ENCODE measurements at places on chromosomes 3 and 15.

DNA sequence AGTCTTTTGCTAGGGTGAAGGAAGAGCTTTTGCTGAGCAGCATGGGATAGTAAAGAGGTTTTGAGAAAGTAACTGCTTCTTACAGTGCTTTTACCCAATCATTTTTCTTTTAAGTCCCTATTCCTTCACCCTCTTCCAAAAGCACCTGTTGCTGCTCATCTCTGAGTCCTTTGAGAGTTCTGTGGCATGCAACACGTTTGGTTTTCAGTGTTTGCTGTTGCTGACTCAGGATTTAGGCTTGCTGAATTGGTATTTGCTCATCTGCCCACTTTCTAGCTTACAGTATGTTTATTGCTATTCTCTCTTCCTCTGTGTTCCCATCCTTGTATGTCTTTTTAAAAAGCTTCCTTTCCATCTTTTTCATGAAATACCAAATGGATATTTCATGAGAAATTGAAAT lies 55.9 kb upstream of the THRB start:
- no peak for DNase-seq

GRCh38 chr3:194548346-194549321 lies 61.8 kb upstream of the ATP13A3 start:
- DNase-seq: no peak

DNA sequence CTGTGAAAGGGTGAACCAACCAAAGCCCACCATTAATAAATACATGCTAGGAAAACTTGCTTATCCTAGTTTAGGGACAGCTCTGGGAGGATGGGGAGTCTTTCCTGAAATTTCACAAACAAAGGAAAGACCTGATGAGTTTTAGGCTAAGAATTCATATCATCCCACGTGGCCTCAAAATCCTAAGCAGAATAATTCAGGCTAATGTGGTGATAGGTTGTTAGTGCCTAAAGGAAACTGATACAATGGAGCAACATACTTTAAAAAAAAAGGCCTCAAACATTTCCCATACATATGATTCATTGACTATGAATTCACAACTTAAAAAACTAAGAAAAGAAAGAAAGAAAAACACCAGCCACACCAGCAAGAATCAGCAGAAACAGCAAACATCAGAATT lies 126.9 kb upstream of the CNTN4 start:
- no peak for DNase-seq

DNA sequence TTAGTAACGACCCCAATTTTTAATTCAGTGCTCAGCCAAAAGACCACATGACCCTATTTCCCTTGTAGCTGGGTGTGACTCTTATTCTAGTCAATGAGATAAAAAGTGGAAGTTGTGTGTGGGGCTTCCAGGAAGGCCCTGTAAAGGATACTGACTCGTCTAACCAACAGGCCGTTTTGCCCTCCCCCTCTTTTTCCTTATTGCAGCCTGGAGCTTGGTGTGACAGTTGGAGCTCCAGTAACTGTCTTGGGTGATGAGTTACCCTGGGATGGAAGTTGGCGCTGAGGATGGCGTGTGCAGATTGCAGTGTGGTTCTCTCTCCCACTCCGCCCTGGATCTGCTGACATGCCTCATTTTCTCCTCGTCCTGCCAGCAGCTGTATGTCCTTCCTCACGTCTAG lies 209.3 kb upstream of the PROK2 start:
- no peak for DNase-seq

DNA sequence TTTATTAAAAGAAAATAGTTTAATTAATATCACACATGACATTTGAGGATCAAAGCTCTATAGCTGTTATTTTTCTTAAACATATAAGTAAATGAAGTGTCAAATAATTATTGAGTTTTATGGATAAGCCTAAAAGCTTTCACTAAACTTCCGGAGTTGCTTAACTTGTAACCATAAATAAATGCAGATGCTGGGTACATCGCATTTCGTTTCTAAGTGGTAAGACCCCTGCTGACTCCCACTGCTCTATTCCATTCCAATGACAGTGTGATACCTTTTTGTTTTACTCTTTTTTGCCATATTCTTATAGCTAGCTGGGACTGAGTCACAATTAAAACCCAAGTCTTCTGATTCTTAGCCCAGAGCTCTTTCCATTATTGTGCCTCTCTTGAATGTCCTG lies 411.1 kb downstream of the SOX2 start:
- no peak for DNase-seq

DNA sequence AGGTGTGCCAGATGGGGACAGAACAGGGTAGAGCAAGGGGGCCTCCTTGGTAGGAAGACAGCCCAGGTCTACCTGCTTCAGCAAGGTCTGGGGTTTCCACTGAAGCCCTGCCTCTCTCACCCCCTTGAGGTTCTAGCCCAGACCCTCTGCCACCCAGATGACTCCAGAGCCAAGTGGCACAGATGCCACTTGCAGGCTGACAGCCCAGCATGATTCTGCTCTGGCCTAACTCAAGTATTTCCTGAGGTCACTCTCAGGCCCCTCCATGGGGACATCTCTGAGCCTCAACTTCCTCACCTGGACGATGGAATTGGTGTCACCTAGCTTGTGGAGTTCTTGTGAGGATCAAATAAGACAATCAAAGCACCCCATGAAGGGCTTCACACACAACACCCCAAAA lies 23.9 kb downstream of the PLXNB1 start:
- DNase-seq: no peak

- no peak for DNase-seq
Measured at GRCh38 chr3:31621314-31621713, 88.6 kb downstream of the STT3B start.

DNA sequence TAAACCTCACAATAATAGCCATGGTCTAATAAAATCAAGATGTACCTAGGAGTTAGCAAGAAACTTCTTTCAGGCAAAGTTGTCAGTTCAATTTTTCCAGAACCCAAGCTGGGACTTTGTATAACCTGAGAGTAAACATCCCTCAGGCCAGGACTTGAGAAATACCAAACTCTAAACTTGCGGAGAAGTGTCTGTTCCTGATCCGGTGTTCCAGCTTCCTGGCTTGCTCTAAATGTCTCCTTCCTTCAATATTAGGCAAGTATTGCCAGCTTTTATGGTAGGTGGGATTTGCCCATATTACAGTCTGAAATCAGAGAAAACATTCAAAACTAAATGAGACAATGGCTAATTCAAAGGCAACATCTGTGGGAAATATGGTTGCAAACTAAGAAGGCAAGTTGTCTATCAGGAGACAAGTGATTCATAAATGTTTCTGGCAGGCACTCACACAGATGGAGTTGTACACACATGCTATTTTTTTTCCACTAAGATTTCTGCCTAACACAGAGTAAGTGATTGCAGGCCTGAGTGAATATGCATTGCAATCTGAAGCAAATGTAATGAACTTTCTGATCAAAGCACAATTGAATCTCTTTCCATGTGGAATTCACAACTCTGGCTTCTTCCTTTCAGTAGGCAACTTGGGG lies 88.3 kb upstream of the COL8A1 start:
- DNase-seq: no peak

GRCh38 chr15:93866948-93867347 lies 364.4 kb upstream of the MCTP2 start:
- no peak for DNase-seq

DNA sequence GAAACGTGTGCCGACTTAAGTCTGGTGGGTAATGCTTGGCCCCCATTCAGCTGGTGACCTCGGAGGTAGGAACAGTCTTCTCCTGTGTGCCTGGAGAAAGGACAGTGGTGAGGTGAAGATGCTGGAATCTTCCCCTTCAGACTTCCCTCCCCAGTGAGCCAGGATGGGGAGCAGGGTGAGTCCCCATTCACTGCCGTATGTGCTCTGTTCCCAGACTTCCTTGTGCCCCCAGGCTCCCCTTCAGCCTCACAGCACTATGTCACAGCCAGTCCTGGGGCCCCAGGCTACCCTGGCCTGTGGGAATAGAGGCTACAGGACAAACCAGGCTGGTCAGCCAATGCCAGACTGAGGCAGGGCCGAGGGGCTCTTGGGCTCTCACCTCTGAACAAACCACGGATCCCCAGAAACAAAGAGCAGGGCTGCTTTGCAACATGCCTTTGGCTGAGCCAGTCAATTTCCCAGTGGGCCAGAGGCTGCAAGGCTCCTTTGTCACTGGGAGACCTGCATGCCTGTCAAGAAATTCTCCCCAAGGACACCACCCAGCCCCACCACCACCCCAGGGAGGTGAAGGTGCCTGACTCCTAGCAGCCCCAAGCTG lies 31.8 kb upstream of the HHATL start:
- DNase-seq: no peak

- no peak for DNase-seq
Measured at GRCh38 chr3:102329066-102329465, 105.7 kb upstream of the ZPLD1 start.

- no peak for DNase-seq
Measured at GRCh38 chr3:134600206-134600605, 50.6 kb downstream of the KY start.

- no peak for DNase-seq
Measured at GRCh38 chr15:58003810-58004209, 61.7 kb downstream of the ALDH1A2 start.

DNA sequence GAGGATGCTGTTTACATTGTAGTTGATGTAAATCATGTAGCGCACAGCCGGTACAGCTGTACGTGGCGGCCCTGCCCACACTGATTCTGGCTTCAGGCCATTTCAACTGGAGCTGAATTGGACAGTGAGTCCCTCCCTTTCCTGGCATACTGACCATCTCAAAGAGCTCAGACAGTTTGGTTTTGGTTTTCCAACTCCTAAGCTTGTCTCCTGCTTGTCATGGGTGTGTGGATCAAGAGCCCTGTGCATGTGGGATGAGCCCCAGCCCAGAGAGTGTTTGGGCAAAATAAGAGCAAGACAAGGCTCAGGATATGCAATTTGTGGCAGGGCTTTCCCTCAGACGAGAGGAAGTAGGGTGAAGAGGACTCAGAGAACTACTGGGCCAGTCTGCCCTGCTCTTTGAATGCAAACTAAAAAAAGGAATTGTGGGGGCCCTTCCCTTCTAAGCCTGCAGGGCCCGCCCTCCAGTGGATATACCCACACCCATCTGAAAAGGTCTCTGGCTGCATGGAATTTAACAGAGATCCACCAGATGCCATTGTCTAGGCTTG lies 13.3 kb downstream of the ITGA11 start:
- no peak for DNase-seq

Measured in Jurkat, Clone E6-1 (cell line).